ENCODE measurements at places on chromosomes 11 and 22.

- ATAC-seq, result no peak
Observed at GRCh38 chr11:125929445-125930075, 16.3 kb upstream of the VSIG10L2 start.

DNA sequence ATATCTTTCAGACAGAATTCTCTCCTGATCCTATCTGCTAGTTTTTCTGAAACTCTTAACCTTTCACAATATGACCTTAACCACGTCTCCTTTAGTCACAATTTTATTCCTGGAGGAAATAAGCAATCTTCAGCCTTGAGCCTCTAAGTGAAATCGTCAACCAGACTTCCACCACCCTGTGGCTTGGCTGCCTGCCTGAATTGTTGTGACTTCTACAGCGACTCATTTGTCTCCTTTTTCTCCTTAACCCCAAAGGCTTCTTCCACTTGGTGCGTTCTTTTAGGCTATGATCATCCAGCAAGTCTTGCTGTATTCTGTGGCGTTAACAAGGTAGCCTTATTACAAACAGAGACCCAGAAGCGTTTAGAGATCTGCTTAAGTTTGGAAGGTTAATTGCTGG lies 535.1 kb upstream of the ARHGAP42 start:
- no peak for ATAC-seq

DNA sequence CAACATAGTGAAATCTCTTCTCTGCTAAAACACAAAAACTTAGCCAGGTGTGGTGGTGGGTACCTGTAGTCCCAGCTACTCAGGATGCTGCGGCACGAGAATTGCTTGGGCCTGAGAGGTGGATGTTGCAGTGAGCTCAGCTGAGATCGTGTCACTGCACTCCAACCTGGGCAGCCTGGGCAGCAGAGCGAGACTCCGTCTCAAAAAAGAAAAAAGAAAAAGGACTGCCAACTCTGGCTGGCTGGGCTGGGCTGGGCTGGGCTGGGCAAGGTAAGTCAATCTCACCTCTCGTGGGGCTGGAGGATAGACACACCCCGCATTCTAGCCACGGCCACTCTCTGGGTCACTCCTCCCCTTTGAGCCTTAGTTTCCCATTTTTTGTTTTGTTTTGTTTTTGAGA lies 26.9 kb downstream of the TEF start:
- no peak for ATAC-seq

DNA sequence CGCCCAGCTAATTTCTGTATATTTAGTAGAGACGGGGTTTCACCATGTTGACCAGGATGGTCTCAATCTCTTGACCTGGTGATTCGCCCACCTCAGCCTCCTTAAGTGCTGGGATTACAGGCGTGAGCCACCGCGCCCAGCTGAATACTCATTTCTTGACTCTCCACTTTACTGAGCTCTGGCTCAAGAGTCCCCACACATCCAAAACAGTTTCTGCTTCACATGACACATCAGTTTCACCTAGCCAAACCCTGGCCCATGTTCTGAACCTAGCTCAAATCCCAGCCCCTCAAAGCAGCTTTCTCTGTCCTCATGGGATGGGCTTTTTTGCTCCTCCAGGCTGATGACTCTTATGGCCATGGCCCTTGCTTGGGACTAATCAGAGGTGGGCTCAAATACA lies 9.8 kb downstream of the HYOU1 start:
- ATAC-seq, result no peak

DNA sequence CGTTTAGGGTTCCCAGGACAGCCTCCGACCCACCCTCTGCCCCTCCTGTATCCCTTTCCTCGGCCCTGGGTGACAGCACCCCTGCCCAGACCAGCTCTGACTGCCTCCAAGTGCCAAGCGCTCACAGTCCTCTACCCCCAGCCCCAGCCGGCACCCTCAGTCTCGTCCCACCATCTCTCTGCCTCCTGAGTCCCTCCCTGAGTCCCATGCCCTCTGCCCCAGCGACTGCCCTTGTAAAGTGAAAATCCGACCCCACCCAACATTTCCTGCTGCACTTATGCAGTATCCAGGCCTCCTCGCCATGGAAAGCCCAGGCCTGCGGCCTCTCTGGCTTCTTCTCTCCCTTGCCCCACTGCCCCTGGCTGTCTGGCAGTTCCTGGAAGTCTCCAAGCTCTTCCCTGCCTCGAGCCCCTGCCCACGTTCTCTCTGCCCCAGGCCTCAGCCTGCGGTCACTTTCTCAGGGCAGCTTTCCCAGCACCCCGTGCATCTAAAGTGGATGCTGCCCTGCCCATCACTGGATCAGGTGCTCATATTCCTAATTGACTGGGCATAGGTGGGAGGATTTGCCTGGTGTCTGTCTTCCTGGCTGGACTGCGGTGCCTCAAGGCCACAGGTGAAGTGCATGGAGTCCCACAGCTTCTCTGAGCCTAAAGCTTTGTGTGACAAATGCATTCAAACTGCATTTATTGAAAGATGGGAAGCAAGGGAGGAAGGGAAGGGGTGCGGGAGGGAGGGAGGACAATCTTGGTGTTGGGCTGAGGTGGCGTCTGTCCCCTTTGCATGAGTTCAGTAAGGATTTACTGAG lies 17.7 kb upstream of the IL2RB start:
- ATAC-seq, result no peak

GRCh38 chr11:24295360-24295759 lies 201.5 kb upstream of the LUZP2 start:
- ATAC-seq, result no peak

DNA sequence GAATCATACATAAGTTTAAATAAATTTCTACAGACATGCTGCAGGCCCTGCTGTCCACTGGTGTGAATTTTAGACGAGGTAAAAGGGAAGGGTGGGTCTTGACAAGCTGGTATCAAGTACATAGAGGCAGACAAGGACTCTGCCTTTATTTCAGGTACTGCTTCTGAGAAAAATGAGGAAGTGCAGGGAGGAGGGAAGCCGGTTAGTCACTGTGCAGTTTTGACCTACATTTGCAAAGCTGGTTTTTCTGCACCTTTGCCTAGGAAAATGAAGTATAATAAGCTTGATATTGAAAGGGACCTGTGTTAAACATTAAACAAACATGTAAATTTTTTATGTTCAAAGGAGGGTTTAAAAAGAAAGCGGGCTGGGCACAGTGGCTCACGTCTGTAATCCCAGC lies 24.6 kb downstream of the TMEM45B start:
- no peak for ATAC-seq

DNA sequence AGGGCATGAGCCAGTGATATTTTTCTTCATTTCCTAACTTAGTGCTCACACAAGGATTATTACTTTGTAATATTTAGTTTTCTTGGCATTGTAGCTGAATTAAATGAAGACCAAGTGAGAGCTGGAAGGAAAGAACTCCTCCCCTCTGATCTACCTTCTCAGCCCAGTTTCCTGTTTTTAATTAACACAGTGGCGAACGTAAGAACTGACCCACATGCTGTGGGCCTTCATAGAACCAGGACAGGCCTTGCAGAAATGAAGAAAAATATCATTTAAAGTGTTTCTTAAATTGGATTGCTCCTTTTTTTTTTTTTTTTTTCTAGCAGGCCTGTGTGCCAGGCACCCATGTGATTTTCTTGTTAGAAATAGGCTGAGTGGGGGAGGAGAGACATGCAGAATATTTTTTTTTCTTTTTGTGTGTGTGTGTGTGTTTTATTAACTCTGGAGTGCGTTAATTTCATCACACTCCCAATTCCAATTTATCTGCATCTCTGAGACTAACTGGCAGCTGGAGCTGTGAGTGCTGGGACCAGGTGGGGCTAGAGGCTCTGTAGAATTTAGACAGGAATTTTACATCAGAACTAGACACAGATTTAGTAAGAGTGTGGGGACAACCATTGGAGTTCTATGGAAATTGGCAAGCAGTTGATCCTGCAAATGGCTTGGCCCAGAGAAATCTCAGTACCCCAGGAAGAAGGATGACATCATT lies 320.5 kb downstream of the DDX10 start:
- no peak for ATAC-seq

- ATAC-seq, result no peak
Observed at GRCh38 chr22:41459431-41459830, 9.1 kb downstream of the PHF5A start.

DNA sequence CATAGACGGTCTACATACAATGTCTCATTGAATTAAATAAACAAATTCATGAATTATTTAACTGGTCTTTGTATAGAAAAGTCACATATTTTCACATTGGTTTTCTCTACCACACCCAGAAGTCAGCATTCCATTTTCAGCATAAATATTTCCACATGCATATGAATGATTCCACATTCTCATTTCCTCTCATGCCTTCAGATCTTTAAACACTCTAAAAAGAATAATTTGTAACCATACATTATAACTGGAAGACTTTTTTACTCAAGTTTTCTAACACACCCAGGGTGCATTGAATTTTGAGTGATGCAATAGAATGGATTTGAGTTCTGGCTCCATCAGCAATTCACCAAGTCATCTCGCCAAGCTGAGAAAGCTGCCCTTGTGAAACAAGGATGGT lies 501.8 kb upstream of the TENM4 start:
- no peak for ATAC-seq

DNA sequence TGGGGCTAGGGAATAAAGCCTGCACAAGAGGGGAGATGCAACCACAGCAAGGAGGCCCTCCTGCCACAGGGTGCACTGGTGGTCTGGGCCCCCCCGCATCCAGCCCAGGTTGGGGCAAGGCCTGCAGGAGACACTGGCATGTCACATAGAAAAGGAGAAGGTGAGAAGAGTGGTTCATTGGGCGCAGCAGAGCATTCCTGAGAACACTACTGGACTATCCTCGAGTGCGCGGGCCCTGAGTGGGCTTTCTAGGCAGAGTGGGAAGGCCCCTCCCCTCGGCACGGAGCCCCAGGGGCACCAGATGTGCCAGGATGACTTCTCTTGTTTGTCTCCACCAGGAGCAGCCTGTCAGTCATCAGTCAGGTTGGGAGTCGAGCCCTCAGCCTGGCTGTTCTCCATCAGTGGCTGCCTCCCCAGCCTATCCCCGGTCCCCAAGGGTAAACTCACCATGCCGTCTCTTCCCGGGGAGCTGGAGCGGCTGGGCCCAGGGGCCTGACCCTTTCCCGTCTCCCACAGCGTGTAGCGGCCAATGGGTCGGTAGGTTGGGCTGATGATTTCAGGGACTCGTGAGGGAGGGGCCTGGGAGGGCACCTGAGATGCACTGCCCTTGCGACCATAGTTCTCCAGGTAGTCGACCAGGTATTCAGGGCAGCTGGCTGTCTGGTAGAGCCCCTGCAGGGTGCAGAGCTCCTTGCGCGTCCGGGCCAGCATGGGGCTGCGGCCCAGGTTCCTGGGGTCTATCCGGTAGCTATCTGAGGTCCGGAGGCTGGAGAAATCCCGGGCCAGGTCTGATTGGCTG lies 9.0 kb downstream of the USP2 start:
- no peak for ATAC-seq

DNA sequence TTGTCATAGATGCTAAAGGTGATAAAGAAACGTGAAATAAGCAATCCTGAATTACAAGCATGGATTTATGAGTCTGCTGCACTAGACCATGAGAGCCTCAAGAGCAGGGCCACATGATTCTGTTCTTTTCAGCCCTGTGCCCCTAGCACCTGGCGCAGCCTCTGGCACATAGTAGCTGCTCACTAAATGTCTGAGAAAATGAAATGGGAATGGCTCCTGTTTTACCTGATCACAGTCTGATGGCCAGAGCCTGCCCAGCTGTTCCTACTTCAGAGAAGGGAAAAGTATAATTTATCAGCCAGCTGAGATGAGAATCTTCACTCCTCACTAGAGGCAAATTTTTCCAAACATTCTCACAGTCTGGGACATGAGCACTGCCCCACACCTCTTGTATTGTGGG lies 10.7 kb upstream of the PKNOX2 start:
- no peak for ATAC-seq

DNA sequence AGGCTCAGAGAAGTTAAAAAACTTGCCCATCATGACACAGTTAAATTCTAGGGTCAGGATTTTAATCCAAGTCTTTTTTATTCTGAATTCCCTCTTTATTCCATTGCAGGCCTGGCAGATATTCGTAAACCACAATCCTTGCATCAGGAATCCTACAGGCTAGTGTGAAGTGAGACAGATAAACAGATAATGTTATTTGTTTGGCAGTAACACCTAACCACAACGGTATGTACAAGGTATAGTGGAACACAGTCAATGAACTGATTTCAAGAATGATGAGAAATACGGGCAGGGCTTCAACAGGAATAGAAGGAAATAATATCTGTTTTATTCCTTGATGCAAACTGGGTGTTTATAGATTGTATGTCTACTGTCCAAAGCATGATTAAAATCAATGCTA lies 32.0 kb upstream of the NARS2 start:
- ATAC-seq, result no peak

DNA sequence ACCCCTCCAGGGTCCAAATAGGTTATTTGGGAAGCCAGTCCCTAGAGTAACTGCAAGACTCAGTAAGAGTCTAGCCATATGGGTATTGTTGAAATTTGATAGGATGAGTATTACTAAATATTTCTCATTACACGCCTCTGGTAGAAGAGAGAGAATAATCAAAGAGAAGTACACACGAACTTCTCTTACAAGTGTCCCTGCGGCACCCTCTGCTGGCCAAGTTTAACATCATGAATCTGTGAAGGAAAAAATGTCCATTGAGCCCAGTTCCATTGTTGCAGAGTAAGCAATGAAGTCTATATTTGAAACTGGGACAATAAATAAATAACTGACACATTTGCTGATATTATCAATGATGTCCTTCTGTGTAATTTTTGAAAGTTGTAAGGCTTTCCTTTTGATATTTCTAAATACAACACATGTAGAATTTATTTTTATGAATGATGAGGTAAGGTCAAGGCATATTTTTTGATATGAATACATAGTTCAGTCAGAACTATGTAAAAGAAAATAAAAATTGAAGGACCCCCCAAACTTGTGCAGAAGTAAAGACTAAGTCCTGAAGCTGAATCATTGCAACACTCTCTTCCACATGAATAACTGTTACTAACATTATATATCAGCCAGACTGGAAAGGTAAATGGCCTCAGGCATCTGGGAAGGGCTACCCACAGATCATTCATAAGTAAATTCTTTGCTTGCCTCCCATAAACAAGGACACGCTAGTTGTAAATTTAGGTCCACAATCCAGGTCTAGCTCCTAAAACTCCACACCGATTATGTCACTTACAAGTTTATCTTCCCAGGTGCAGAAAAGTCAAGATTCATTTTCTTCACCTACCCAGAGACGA lies 10.0 kb downstream of the OR51L1 start:
- ATAC-seq, result no peak

DNA sequence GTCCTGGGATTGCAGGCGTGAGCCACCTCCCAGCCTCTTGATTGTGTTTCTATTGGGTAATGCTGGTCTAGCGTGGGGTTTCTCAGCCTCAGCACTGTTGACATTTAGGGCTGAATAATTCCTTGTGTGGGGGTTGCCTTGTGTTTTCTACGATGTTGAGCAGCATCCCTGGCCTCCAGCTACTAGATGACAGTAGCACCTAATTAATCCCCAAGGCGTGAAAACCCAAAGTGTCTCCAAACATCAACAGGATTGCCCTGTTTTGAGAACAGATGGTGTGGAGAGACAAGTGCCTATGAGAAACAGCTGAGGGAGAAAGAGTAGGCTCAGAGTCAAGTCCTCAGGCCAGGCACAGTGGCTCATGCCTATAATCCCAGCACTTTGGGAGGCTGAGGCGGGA lies 67.2 kb downstream of the SGSM1 start:
- no peak for ATAC-seq

- no peak for ATAC-seq
Observed at GRCh38 chr22:46824344-46824909, 62.0 kb downstream of the TBC1D22A start.

- ATAC-seq, result no peak
Observed at GRCh38 chr11:44387825-44388224, 77.9 kb upstream of the ALX4 start.
